Right renal cortex interstitium (tissue), 3 donors: ENCODE measurements at places on chromosomes 7 and 10. TPM values are rescaled to one million over a fixed set of nuclear protein-coding genes. Genes with fewer than 3 reads are reported as not detected.

- no peak for DNase-seq
Observed at GRCh38 chr10:126872768-126873167, 32.5 kb upstream of the DOCK1 start.

GRCh38 chr7:155992974-155993373 lies 180.7 kb upstream of the SHH start:
- no peak for DNase-seq

The SRGN gene
- polyA plus RNA-seq = 16.3 TPM

DNA sequence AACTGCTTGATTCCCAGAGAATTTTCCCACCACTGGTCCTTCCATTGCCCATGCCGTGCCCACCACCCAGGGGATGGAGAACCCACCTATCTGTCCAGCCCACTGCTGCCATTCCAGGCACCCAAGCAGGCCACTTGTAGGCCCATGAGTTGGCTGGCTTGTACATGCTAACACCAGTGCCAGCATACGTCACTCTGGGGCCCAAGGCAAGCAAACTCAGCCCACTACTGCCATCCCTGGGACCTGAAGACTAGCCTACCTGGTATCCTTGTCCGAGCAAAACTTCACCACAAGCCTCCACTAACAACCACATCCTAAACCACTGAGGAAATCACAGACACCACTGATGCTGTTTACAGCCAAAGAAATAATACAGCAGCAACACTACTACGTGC lies 44.7 kb upstream of the CDK6 start:
- no peak for DNase-seq

DNA sequence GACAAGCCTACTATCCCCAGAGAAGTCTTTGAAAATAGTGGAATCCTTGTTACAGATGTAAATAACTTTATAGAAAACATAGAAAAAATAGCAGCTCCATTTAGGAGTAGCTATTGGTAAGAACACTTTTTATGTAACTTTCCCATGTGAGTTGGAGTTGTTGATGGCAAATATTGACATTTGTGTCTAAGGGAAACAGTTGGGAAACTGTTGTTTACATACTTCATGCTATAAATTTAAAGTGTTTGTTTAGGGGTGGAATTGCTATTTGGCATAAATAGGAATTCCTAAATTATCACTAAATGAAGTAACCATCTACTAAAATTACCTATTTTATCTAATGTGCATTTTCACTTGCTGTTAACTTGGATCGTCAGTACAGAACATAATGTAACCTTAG lies 50.7 kb downstream of the GDI2 start:
- no peak for DNase-seq

The FAM24A gene
- not detected for polyA plus RNA-seq

The C1GALT1 gene
- 46.8 TPM for polyA plus RNA-seq

DNA sequence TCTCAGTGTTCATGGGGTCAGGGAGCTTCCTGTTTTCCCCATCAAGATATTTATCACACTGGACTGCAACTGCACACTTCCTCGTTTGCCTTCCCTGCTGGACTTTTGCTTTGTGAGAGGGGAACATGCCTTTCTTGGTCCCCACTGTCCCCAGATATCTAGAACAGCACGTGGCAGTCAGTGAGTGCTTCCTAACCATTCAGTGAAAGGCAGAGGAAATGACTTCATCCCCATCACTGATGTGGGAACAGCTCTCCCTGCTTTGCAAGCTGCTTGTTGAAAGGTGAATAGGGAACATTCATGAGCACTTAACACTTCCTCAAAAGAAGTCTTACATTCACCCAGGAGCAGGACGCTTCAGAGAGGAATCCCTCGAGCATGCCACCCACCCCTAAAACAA lies 135.4 kb downstream of the MYOF start:
- DNase-seq = no peak

The GPNMB gene
- polyA plus RNA-seq = 33.7 TPM

The DNAJC1 gene
- 32.8 TPM for polyA plus RNA-seq

The GPAM gene
- 18.2 TPM for polyA plus RNA-seq

DNA sequence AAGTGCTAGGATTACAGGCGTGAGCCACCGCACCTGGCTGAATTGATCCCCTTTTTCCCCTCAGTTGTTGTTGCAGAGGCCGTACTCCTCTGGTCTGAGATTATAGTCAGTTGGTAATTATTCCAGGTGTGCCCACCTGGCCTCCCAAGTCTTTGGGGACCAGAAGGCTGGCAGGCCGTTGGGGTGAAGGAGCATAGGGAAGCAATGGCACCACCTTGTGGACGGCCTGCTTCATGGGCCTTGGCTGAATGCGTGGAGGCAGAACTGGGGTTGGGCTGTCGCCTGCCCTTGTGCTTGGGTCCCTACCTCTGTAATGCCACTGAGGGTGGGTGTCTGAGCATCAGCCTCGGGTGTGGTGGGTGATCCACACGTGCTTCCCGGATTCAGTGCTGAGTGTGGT lies 125.7 kb downstream of the RGS10 start:
- no peak for DNase-seq

GRCh38 chr10:88037623-88038022 lies 174.2 kb downstream of the PTEN start:
- no peak for DNase-seq

DNA sequence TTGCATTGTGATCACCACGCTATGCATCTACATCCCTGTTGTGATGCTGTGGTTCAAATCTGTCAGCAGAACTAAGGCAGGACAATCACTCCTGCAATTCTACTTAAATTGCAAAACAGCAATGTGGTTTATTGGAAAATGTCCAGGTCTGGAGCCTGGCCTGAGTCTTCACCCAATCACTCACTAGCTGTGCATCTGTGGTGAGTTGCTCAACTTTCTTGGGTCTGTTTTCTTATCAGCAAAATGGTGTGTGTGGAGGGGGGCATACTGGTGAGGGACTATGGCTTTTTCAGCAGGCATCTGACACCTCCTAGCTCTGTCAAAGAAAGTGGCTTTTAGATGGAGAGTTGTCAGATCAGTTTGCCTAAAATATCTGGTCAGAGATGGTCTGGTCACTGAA lies 108.3 kb upstream of the FEZF1 start:
- no peak for DNase-seq

The OPALIN gene
- not detected for polyA plus RNA-seq

GRCh38 chr10:128078136-128078969 lies 47.9 kb downstream of the MKI67 start:
- no peak for DNase-seq

The PFKP gene
- polyA plus RNA-seq = 21.7 TPM

- no peak for DNase-seq
Observed at GRCh38 chr7:122762071-122762470, 59.3 kb upstream of the RNF148 start.

GRCh38 chr7:83178066-83178465 lies 15.4 kb upstream of the PCLO start:
- DNase-seq = no peak

DNA sequence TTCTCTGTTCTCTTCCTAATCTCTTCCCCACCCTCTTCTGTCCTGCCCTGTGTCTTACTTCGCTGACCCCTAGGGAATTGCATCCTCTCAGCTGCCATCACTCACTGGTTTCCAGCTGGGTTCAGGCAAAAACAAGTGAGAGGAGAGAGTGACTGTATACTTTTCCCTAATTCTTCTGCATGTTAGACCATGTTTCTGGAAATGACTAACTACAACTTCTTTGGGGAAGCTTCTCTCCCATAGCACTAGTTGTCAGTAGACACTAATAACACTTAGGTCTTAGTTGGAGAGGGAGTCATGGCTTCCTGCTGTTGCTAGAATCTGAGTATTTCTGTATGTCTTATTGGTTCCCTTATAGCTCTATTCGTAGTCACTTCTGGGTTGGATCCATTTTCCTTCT lies 299.0 kb upstream of the FZD1 start:
- DNase-seq = no peak

The SLC26A5 gene
- not detected for polyA plus RNA-seq

The SLC18A3 gene
- polyA plus RNA-seq = not detected

- DNase-seq = no peak
Observed at GRCh38 chr7:90655566-90655965, 59.4 kb downstream of the CDK14 start.

DNA sequence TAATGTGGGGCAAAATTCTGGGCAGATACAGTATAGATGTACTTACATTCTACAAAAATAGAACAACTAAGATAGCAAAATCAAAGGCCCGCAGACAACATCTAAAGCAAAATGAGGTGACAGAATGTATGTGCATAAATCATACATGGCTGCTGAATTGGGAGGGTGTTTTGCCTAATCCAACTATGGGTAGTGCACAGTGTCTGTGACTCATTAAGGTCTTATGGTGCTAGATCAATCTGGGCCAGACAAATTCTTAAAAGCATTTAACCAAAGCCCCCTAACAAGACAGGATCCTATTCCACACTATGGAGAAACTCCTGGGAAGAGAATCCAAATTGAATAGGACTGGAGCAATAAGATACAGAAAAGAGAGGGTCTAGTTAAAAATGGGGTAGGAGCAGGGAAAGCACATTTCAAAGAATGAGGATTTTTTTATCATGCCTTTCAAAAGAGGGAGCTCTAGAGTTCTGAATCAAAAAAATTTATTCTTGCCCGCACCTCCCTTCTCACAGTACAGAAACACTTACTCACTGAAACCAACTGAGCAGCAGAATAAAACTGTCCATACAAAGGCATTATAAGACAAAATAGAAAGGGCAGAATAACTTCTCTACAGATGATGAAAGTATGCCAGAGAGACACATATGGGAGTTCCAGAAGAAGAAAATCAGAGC lies 181.3 kb downstream of the RNLS start:
- no peak for DNase-seq

- DNase-seq = no peak
Observed at GRCh38 chr7:133513608-133514007, 260.7 kb downstream of the EXOC4 start.

The NEUROG3 gene
- polyA plus RNA-seq = not detected

DNA sequence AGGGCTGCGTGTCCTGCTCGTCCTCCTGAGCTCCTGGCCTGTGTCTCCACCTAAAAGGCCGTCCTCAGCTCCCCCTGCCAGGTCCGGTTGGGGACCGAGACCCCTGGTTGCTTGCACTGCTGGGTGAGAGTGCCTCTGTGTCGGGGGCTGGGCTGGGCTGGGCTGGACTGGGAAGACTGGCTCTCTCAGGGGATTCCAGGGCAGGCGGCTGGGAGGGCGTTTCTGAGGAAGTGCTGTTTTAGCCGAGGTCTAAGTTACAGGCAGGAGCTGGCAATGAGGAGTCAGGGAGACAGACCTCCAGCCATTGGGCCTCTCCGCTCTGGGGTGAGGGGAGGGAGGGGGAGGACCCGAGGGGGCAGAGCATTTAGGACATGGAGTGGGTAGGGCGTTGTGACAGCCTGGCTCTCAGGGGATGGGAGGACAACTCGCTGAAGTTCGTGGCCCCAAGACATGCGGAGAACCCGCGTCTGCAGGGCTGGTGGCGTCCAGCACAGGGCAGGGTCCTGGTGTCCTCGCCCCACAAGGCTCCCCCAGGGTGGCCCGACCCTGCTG lies 20.9 kb downstream of the FOXK1 start:
- DNase-seq = no peak

GRCh38 chr10:15123749-15124184 lies 26.6 kb downstream of the RPP38 start:
- DNase-seq = no peak

The OR9A4 gene
- polyA plus RNA-seq = not detected

DNA sequence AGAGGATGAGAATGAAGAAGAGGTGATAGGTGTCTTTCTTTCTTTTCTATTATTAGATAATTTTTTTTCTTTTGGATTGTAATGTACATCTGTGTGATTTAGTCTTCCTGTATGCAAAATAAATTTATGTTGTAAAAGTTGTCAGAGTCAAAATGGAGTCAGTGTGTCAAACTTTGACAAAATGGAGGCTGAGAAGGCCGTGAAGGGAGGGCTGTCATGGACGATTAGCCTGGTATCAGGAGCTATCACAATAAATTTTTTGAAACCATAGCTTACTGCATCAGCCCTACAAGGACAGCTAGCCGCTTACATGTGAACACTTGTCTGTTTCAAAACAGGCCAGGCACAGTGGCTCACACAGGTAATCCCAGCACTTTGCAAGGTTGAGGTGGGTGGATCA lies 67.6 kb downstream of the EXOC6 start:
- no peak for DNase-seq

DNA sequence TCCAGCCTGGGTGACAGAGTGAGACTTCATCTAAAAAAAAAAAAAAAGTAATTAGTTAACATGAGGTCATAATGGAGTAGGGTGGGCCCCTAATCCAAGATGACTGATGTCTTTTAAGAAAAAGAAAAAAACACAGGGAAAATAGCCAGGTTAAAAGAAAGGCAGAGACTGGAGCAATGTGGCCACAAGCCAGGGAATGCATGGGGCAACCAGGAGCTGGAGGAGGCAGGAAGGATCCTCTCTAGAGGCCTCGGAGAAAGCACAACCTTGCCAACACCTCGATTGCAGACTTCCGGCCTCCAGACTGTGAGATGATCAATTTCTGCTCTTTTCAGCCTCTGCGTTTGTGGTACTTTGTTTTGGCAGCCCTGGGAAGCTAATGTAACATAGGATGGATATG lies 121.5 kb downstream of the ITIH5 start:
- no peak for DNase-seq

GRCh38 chr7:106604303-106604924 lies 56.5 kb downstream of the CCDC71L start:
- no peak for DNase-seq

The USP54 gene
- polyA plus RNA-seq = 40.3 TPM

The GPR22 gene
- 0.19 TPM for polyA plus RNA-seq

The CPN1 gene
- polyA plus RNA-seq = 3.2 TPM
